Naive thymus-derived CD8-positive, alpha-beta T cell (primary cell): ENCODE measurements at places on chromosomes 1 and 21. TPM values are rescaled to one million over a fixed set of nuclear protein-coding genes. Genes with fewer than 3 reads are reported as not detected.

FGR gene
- total RNA-seq = 2.0 TPM

APCS gene
- total RNA-seq = not detected

LCE2A gene
- total RNA-seq = not detected

DNA sequence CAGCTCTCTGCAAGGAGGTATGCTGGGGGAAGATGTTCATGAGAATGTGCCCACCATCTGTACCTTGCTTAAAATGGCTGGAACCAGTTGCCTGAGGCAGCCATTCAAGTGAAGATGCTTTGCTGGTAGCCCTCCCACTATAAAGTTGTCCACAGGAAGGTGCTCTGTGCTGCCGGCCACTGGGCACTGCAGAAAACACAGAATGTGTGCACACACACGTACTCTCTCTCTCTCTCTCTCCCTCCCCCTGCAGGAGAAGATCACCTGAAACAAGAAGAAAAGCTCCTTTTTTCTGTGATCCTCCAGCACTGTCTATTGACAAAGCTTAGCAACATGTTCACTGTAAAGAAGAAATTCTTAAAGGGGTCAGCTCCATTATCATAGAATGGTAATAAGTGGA lies 134.8 kb downstream of the PIGK start:
- no peaks in the 10 kb centered on the region for H3K27me3 ChIP-seq
- no peak overlapping the region for H3K4me3 ChIP-seq
- H3K27ac ChIP-seq = no peak overlapping the region
- no peaks in the 10 kb centered on the region for H3K4me1 ChIP-seq

DNA sequence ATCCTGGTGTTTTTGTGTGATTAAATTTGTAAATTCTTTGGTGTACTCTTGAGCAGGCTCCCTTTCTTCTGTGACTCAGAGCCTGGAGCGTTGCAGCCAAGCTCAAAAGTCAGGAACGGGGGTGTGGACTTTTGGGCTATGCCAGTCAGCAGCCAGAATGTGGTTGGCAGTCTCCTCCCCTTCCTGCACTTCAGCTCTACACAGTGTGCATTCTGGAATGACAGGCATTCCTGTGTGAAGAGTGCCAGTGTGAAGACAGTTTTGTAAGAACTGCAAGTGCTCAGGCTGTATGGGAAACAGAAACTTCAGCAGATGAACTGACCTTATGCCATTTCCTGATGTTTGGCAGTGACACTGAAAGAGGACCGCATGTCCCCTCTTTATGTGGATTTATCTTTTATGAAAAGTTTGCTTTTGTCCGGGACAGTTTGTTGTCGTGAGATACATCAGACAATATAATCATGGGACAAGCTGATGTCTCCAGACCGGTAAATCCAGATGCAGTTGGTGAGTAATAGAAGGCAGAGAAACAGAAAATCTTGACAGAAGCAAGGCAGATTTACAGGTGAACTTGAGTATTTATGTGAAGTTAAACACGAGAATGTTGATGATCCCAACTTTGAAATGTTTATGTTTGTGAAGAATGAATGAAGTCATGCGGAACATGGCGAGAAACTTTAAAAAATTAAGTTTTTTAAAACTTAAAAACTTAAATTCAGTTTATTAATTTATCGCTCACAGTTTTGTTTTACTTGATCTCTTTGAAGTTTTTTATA lies 67.7 kb upstream of the RCC1 start:
- H3K4me1 ChIP-seq = peaks cover 4% of the 10 kb centered on the region
- peak overlapping the region; percentile 3 for H3K27ac ChIP-seq
- H3K4me3 ChIP-seq = no peak overlapping the region
- H3K36me3 ChIP-seq = no peaks in the 10 kb centered on the region
- no peak for DNase-seq

GRCh38 chr1:67307251-67308060 lies at the start of gene IL12RB2:
IL12RB2 (plus strand) TSS chr1:67307873; CDS start chr1:67320369, 12,496 bp downstream.
- H3K27me3 ChIP-seq = peaks cover 30% of the 10 kb centered on the region
- H3K36me3 ChIP-seq = no peaks in the 10 kb centered on the region
- DNase-seq = peak; percentile 20
- H3K4me1 ChIP-seq = peaks cover 19% of the 10 kb centered on the region
- no peak within 1 kb of the TSS for H3K27ac ChIP-seq

DNA sequence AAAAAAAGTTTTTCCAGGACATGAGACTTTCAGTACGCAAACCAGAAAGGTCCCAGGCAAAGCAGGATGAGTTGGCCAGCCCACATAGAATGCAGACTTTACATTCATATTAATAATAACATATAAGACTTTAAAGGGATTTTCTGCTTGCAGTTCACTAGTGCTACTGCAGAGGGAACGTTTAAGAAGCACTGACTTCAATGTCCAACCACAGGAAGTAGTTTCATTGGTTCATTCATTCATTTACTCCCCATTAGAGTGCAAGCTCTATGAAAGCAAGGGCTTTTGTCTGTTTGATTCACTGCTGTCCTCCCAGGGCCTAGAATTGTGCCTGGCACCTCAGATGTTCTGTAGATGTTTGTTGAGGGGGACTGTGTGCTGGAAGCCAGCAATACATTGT lies 11.8 kb upstream of the SERINC2 start:
- H3K36me3 ChIP-seq = no peaks in the 10 kb centered on the region
- no peak overlapping the region for H3K27ac ChIP-seq
- no peak for DNase-seq
- peaks cover 7% of the 10 kb centered on the region for H3K27me3 ChIP-seq
- H3K4me1 ChIP-seq = no peaks in the 10 kb centered on the region
- H3K4me3 ChIP-seq = no peak overlapping the region
